ENCODE measurements at places on chromosomes 7 and 10.

DNA sequence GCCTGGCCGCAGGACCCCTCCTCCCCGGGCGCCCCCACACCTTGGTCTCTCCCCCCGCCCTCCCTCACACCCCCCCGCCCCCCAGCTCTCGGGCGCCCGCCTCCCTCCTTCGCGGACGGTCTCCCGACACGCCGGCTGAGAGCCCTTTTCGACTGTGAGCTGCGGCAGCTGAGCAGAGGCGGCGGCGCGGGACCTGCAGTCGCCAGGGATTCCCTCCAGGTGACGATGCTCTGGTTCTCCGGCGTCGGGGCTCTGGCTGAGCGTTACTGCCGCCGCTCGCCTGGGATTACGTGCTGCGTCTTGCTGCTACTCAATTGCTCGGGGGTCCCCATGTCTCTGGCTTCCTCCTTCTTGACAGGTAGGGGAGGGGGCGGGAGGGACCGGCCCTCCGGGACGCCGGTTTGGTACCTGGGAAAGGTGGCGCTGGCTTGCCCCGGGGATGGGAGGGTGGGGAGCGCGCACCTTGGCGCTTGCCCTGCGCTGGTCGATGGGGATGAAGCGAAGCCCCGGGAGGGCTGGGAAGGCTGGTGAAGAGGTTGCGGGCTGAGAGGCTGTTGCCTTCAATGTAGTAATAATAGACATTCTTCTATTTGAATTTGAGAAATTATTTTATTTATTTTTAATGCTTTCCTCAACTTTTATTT, at the start of gene BMPER:
TSS of gene BMPER (plus strand) at position 151 of the 644 bp plus-strand sequence. CDS start at position 226, 75 bp downstream.
- DNase-seq = peak; percentile 25

DNA sequence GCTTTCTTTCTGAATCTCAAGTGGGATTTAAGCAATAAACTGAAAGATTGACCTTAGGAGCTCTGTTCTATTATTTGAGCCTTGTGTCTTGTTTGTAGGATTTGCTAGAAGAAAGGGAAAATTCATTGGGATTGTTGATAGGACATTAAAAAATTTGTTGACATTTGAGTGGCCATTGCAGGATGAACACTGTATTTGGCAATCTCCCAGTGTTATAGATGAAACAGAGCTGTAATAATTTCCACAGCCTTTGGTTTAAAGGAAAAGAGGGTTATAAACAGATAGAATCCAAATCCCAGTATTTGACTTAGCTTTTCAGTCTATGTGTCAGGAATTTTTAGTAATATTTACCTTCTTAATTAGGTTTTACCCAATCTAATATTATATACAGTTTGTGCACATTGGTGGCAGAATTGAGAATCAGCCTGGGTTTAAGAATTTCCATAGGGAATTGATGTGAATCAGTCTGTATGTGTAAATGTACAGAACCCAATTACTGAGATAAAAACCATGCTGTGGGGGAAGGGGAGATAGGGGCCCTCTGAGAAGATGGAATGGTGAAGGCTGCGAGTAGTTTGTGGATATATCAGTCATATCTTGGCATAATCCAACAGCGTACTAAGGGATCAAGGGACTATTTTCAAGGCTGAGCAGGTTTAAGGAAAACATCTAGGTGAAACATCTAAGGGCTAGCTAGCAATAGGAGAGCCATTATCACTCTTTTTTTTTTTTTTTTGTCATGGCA, 6.5 kb downstream of the SGPL1 start:
- DNase-seq = no peak

DNA sequence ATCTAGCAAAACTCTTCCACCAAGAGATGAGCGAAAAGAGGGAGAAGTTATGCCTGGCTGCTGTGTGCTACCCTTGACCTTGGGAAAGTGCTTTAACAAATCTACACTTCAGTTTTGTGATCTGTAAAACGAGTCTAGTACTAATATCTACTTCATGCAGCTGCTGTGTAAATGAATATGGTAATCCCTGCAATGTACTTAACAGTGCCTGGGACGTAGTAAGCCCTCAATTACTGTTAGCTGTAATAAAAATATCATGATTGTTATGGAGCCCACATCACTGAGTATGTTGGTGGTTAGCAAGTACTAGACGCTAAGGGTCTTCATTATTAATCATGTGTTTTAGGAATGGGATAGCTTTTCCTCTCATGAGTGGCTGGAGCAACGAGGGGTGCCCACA, 80.5 kb downstream of the LYZL1 start:
- DNase-seq = no peak

- DNase-seq = no peak
These were observed 597.7 kb downstream of the NRG3 start for GRCh38 chr10:82472406-82473335.

DNA sequence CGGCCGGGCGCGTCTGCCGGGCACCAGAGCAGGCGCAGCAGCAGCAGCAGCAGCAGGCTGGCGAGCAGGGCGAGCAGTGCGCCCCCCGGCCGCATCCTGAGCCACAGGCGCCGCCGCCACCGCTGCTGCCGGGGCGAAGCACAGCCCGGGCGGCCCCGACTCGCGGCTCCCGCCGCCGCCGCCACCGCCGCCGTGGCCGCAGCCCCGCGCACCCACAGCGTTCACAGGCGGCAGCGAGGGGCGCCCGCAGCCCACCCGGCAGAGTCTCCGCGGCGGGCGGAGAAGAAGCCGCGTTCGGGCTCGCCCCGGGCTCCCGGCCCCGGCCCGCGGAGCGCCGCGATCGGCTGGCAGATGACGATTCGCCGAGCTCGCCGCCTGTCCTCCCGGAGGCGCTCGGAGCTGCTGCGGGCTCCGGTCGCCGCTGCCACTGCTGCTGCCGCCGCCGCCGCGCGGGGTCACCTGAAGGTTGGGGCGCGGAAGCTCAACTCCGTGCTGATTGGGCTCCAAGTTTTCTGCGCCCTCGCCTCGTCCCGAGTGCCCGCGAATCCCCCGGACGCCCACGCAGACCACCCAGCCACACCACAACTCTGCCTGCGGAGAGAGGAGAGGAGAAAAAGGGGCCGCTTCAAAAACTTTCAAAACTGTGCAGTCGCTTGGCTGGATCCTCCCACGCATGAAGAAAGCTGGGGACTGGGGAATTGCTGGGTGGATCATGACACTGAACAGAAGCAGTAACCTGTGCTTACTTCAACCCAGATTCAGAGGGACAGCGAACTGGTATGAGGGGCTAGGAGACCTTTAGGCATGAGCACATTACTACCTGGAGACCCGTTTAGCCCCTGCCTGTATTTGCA, at the start of gene ST8SIA6:
TSS of gene ST8SIA6 (minus strand) at position 435 of the 854 bp plus-strand sequence. CDS start at position 95, 340 bp downstream.
- peak; percentile 37 for DNase-seq

- no peak for DNase-seq
These were observed 73.9 kb downstream of the IGF2BP3 start for GRCh38 chr7:23396222-23397015.

DNA sequence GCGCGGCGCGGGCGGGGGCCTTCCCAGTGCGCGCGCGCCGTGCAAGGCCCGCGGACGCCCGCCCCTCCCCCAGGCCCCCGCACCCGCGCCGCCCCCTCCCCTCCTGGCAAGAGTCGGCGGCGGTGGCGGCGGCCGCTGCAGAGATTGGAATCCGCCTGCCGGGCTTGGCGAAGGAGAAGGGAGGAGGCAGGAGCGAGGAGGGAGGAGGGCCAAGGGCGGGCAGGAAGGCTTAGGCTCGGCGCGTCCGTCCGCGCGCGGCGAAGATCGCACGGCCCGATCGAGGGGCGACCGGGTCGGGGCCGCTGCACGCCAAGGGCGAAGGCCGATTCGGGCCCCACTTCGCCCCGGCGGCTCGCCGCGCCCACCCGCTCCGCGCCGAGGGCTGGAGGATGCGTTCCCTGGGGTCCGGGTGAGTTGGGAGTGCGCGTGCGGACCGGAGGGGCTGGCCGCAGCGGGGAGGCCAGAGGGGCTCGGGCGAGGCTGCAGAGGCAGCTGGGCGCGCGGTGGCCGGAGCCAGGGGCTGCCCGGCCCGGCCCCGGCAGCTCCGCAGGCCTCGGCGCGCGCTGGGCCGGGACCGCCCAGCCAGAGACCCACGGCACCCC, at the start of gene BMPR1A:
TSS of gene BMPR1A (plus strand) at position 109 of the 602 bp plus-strand sequence. CDS start 119,400 bp downstream, outside the sequence.
- no peak for DNase-seq

DNA sequence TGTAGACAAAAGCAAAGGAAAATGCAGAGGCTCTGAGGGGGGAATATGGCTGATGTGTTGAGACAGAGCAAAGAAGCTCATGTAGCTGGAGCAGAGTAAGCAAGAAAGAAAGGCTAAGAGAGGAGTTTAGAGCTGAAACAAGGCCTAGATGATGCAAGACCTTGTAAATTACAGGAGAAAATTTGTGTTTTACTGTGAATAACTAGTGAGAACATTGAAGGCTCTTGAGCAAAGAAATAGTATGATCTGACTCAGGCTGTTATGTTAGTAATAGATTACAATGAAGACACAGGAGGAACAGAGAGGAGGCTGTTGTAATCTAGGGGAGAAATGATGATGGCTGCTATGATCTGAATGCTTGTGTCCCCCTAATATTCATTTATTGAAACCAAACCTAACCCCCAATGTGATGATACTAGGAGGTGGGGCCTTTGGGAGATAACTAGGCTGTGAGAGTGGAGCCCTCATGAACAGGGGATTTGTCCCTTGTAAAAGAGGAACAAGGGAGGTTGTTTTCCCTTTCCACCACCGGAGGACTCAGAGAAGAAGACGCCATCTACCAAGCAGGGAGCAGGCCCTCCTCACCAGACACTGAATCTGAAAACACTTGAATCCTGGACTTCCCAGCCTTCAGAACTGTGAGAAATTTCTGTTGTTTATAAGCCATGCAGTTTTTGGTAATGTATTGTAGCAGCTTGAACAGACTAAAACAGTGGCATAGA, 394.9 kb downstream of the HTR7 start:
- no peak for DNase-seq

GRCh38 chr10:19579761-19580545, 236.3 kb upstream of the PLXDC2 start:
- no peak for DNase-seq

GRCh38 chr10:23284155-23284554, 60.4 kb downstream of the C10orf67 start:
- no peak for DNase-seq
